DMS153 (cell line): ENCODE measurements at places on chromosomes 3 and 15.

DNA sequence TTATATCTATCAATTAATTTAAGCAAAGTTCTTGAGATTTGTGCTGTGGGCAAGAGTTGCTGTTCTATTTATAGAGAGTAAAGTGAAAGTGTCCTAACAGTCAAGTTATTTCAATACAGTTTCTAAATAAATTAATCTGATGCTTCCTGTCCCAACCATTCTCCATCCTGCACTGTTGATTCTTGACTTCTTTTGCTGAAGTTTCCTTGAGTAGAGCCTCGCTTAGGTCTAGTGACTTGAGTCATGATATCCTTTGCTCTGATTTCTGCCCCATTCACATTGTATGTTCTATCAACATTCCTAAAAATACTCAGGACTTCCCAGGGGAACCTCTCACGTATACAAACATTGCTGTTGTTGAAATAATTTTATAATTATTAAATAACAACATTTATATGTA is 498.4 kb upstream of the ALCAM start:
- no peak for DNase-seq

DNA sequence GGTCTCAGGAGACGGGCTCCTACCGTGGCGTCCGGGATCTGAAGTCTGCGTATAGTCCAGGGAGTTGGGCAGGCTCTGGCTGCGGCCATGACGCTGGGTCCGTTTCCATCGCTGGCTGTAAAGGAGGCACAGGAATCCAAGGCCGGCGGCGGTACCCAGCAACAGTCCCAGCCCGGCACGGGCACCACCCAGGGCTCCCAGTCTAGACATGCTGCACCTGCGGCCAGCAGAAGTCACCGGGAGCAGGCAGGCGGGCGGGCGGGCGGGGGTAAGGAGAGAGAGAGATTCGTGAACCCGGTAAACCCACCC is 526 bp downstream of the RMDN3 start:
- DNase-seq: no peak

DNA sequence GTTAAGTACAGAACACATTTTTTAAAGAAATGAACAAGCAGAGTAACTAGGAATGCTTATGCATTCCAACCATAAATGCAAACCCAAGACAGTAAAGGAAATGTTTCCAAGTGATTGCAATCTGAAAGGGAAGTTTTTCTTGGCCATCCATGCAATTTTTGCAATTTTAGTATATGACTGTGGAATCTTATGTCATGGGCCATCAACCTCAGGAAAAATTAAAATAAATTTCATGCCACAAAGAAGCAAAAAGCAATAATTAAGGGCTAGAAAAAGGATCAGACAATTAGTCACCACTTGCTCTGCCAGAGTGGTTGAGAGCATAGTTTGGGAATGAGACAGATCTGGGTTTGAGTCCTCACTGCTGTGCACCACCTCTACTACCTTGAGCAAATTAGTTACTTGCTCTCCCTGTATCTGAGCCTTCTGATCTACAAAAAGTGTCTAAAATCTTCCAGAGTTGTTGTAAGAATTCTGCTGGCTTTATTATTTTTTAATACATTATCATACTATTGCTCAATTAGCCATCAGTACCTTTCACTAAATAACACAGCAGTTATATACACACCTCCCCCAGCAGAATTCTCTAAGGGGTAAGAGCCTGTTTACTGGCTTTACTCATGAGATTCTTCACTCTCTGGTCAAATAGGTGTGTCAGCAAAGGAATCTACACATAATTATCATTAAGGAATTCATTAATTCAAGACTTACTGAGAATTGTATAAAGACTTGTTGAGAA is 49.7 kb upstream of the FBN1 start:
- DNase-seq: no peak

DNA sequence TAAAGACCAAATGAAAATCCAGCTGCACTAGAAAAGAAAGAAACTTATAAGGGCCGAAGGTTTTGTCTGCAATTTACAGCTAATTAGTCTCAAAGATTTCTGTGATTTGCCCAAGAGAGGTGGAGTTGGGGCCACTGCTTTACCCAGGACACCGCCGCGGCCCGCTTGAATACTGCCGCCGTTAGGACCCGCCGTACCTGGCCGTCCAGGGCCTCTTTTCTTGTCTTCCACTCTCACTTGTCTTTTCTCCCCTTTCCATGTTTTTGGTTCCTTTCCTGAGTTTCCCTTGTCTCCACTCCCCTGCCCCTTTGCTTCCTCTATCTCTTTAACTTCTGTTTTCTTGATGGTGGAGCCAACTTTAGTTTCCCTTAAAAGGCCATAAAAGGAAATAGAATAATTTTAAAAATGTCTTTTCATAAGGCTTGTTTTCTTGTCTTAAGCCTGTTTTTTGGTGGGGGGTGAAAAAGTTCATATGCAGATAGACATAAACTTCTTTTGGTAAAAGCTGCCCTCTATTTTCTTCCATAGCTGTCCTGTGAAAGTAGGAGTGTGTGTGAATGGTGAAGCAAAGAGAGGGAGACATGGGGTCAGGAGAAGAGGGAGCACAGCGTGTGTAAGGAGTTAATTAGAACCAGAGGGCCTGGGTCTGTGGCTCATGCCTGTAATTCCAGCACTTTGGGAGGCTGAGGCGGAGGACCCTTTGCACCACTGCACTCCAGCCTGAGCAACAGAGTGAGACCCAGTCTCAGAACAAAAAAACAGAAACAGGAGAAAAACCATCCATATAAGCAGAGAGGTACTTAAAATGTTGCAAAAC is 16.0 kb upstream of the CCNL1 start:
- DNase-seq: no peak

DNA sequence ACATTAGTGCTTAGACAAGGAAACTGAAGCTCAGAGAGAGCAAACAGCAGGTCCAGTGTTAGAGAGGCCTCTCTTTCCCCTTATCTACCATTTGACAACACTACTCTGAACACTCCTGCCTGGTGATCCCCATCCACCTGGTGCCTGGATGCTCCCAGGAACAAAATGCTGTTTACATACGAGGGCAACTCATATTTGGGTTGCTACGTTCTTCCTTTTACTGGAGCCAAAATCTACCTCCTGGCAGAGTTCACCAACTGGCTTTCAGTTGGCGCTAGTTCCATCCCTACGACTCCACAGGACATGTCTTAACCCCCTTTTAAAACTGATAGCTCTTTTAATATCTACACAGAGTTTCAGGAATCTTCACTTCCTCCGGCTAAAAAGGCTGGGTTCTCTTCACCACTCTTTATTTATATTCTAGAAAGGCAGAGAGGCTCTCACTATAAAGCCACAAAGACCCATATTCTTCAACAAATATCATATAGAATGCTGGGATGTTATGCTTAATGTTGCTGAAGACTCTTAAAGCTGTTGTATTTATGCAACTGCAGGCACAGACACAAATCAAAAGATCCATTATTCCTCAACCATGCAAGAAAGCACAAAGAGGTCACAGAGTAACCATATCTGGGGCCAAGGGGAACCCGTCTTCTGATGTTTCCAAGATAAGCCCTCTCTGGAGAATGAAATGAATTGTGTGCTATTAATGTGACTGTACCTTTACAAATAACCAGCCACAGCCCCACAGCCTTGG is 47.9 kb downstream of the CCNB2 start:
- no peak for DNase-seq

- DNase-seq: no peak
Measured at GRCh38 chr15:47246317-47246716, 471.0 kb upstream of the SEMA6D start.

GRCh38 chr15:59443341-59444072 is 5.5 kb downstream of the FAM81A start:
- no peak for DNase-seq

DNA sequence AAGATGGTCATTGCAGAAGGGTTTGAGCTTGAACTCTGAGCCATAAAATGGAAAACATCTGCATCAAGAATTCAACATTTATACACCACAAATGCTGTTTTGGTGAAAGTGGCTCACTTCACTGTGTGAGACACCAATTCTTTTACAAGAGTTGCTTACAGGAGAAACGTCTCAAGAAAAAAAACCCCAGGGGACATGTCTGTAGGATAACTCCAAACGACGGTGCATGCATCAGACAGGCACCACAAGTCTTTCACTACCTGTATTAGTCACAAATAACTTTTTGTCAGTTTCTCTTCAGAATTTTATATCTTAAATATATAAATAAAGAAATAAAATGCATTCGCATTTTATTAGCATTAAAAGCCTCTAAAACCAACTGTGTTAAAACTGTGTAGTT is 164.3 kb downstream of the EFHB start:
- DNase-seq: no peak

GRCh38 chr3:53776494-53777101 is 69.6 kb downstream of the CHDH start:
- no peak for DNase-seq

- DNase-seq: no peak
Measured at GRCh38 chr3:5162102-5162501, 25.4 kb upstream of the EDEM1 start.

DNA sequence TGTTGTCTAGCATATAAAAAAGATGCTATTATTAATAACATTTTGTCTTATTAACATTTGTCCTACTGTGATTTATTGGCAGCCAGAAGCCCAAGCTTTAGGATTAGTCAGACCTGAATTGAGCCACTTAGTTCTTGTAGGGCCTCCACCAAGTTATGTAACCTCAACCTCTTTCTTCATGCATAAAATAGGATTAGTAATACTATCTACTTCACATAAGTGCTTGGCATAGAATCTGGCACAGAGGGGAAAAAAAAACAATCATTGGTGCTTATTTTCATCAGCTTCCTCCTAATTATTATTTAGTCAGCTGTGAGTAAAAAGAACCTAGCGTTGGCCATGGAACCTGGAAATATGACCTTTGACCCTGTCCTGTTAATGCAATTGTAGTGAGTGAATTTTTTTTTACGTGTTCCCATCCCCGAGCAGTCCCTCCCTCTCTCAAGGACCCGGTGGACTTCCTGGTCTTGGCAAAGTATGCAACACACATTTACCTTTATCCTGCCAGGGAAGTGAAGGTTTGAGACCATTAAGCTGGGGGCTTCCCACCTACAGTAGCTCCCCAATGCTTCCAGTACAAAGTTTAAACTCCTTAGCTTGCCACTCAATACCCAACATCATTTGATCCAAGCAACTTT is 136.8 kb downstream of the FHIT start:
- peak; percentile 0 for DNase-seq

GRCh38 chr3:105611304-105612192 is 244.8 kb downstream of the ALCAM start:
- DNase-seq: peak; percentile 33

GRCh38 chr3:178042376-178042775 is 493.9 kb upstream of the KCNMB2 start:
- no peak for DNase-seq

- no peak for DNase-seq
Measured at GRCh38 chr3:12896063-12896985, 55.0 kb upstream of the RPL32 start.

DNA sequence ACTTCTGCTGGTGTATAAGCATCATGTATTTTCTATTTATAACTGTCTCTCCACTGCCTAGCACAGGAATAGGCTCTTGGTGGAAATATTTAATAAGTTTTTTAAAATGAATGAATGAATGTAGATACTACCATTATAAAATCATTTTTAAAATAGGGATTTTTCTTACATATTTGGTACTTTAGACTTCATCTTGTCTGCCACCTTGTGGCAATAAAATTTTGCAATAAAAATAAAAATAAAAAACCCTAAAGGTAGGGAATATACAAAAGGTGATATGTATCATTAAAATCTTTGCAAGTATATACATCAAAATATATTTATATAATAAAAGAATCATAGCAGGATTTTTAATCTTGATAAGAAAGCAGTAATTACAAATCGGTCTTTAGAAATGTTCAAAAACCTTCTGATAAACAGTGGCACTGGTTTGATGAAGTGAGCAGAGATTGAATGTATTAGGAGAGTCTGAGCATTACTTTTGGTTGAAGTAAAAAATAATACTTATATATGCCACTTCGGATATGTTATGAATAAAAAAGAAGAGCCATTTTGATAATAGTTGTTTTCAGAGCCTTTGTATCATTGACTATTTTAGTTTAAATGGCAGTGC is 95.2 kb downstream of the SPATA16 start:
- no peak for DNase-seq
